ENCODE measurements at places on chromosomes 16 and 17.
A peak's percentile ranks its signal among the peaks of the same experiment; 100 is the strongest.

DNA sequence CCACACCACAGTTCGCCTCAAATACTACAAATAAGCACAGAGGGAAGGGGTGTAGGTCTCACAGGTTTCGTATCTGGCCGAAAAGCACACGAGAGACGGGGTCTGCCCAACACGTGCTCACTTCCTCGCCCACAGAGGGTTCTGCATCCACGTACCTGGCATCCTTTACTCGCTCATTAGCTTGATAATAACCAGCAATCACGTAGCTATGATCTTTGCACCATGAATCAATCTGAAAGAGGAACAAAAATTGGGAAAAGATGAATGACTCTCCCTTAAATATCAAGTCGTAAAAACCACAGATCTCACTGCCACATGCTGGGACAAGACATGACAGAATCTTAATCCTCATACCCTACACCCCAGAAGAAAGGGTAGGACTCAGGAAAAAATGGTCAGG, 10.5 kb downstream of the EMC8 start:
- H3K27ac ChIP-seq, result no peak overlapping the region
- no peak for DNase-seq
- H3K4me1 ChIP-seq, result no peaks in the 10 kb centered on the region
- H3K27me3 ChIP-seq, result no peaks in the 10 kb centered on the region
- no peak overlapping the region for H3K4me3 ChIP-seq

GRCh38 chr16:46974352-46974751, 878 bp upstream of the DNAJA2 start:
- H3K4me1 ChIP-seq, result peaks cover 6% of the 10 kb centered on the region
- peaks cover 10% of the 10 kb centered on the region for H3K36me3 ChIP-seq
- no peaks in the 10 kb centered on the region for H3K27me3 ChIP-seq
- H3K27ac ChIP-seq, result peak overlapping the region; percentile 76
- DNase-seq, result peak; percentile 54
- H3K4me3 ChIP-seq, result peak overlapping the region; percentile 78

- DNase-seq, result no peak
- no peaks in the 10 kb centered on the region for H3K4me1 ChIP-seq
- no peak overlapping the region for H3K27ac ChIP-seq
- no peaks in the 10 kb centered on the region for H3K27me3 ChIP-seq
- no peaks in the 10 kb centered on the region for H3K36me3 ChIP-seq
Measured at GRCh38 chr17:14427900-14428647, 127.2 kb downstream of the HS3ST3B1 start.

- H3K4me3 ChIP-seq, result no peak overlapping the region
- DNase-seq, result no peak
- no peaks in the 10 kb centered on the region for H3K36me3 ChIP-seq
- no peaks in the 10 kb centered on the region for H3K4me1 ChIP-seq
Measured at GRCh38 chr17:7995724-7996123, 6.7 kb upstream of the GUCY2D start.

GRCh38 chr16:59759296-59759695, 1025.2 kb upstream of the GOT2 start:
- no peak overlapping the region for H3K4me3 ChIP-seq
- no peaks in the 10 kb centered on the region for H3K4me1 ChIP-seq
- no peaks in the 10 kb centered on the region for H3K36me3 ChIP-seq
- DNase-seq, result no peak

- no peaks in the 10 kb centered on the region for H3K4me1 ChIP-seq
- H3K27ac ChIP-seq, result no peak overlapping the region
- H3K27me3 ChIP-seq, result no peaks in the 10 kb centered on the region
- no peaks in the 10 kb centered on the region for H3K36me3 ChIP-seq
Measured at GRCh38 chr16:7964744-7965143, 625.6 kb downstream of the TMEM114 start.

- peak overlapping the region; percentile 16 for H3K4me3 ChIP-seq
- H3K27ac ChIP-seq, result no peak overlapping the region
- DNase-seq, result no peak
- H3K36me3 ChIP-seq, result no peaks in the 10 kb centered on the region
- H3K4me1 ChIP-seq, result no peaks in the 10 kb centered on the region
- H3K27me3 ChIP-seq, result peaks cover 61% of the 10 kb centered on the region
Measured at GRCh38 chr16:12900599-12901203, 697 bp upstream of the SHISA9 start.

GRCh38 chr17:44601973-44602372, 44.7 kb downstream of the FZD2 start:
- H3K36me3 ChIP-seq, result no peaks in the 10 kb centered on the region
- no peaks in the 10 kb centered on the region for H3K27me3 ChIP-seq
- DNase-seq, result no peak
- H3K4me1 ChIP-seq, result no peaks in the 10 kb centered on the region
- H3K4me3 ChIP-seq, result no peak overlapping the region
- no peak overlapping the region for H3K27ac ChIP-seq

GRCh38 chr16:24049113-24049512, 207.0 kb upstream of the CACNG3 start:
- H3K4me3 ChIP-seq, result no peak overlapping the region
- no peaks in the 10 kb centered on the region for H3K27me3 ChIP-seq
- no peak overlapping the region for H3K27ac ChIP-seq
- DNase-seq, result no peak
- no peaks in the 10 kb centered on the region for H3K4me1 ChIP-seq

- no peak overlapping the region for H3K4me3 ChIP-seq
- H3K27me3 ChIP-seq, result no peaks in the 10 kb centered on the region
- no peaks in the 10 kb centered on the region for H3K4me1 ChIP-seq
Measured at GRCh38 chr16:69903865-69904415, 47.2 kb upstream of the CLEC18A start.

GRCh38 chr17:4293572-4293971, 29.8 kb upstream of the ANKFY1 start:
- no peak overlapping the region for H3K27ac ChIP-seq
- no peaks in the 10 kb centered on the region for H3K27me3 ChIP-seq
- peaks cover 3% of the 10 kb centered on the region for H3K4me1 ChIP-seq
- no peak overlapping the region for H3K4me3 ChIP-seq
- no peak for DNase-seq

DNA sequence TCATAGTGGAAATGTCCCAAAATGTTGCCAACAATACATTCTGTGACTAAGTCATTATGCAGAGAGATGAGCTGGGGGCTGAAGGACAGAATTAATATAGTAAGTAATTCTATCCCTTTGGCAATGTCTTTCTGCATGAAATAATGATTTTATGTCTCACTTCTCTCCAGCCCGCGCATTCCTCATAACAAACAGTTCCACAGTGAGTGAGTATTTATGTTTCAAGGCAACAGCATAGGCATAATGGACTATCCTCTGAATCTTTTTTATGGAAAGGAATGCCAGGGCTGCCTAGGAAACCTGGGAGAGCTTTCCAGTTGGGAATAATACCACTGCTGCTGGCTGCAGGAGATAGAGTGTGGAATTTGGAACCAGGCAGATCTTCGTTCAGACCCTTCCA, 477.7 kb downstream of the HS3ST4 start:
- no peak overlapping the region for H3K27ac ChIP-seq
- DNase-seq, result no peak
- H3K36me3 ChIP-seq, result no peaks in the 10 kb centered on the region
- no peaks in the 10 kb centered on the region for H3K4me1 ChIP-seq
